ENCODE measurements at places on chromosomes 2 and 18.
A peak's percentile ranks its signal among the peaks of the same experiment; 100 is the strongest.

DNA sequence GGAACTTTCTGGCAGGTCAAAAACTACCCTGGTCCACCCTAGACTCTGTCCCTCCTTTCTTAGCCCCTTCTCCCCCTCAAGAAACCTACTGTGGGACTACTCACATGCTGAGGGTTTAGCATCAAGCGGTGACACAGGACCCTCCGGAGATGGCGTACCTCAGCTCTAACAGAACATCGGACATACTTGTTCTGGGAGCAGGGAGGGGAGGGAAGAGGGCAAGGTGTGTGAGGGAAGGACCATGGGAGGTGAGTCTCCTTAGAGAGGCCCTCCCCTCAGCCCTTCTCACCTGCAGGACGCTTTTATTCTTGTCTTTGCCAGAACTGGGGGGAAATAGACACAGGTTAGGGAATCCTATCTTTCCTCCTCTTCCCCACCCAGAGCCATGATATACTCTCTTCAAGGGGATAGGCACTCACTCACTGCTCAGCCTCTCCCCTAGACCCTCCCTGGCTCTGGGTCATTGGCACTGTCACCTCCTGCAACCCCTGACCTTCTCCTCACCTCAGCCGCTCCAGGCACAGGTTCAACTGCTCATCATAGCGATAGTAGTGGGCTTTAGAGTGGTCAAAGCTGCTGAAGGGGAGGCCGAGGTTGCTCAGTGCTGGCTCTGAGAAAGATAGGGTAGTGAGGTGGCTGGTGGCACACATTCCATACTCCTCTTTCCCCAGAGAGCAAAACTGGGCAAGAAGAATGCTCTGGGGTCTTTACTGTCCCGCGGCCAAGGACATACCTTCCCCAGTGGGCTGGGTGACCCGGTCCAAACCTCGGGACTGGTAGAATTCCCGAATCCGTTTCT, 1.8 kb downstream of the PCGF1 start:
- no peak for DNase-seq

GRCh38 chr2:33782395-33783230, 183.5 kb upstream of the FAM98A start:
- no peak for DNase-seq

DNA sequence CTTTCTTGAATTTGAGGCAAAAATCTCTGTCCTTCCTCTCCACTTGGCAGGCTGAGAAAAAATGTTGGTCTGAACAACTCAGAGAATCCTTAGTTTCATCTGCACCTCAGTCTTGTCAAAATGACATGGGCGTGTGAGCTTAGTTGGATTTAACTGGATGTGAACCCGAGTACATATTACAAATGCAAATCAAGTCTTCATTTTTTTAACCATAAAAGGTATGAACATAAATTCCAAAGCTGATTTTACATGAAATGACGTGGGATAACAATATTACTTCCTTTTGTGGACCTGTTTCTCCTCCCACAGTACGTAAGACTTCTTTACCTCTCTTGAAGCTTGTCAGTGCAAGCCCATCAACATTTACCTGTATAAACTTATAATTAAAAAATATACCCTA, 32.6 kb upstream of the RND3 start:
- DNase-seq, result no peak

GRCh38 chr18:13449651-13450050, 231.1 kb downstream of the LDLRAD4 start:
- no peak for DNase-seq

DNA sequence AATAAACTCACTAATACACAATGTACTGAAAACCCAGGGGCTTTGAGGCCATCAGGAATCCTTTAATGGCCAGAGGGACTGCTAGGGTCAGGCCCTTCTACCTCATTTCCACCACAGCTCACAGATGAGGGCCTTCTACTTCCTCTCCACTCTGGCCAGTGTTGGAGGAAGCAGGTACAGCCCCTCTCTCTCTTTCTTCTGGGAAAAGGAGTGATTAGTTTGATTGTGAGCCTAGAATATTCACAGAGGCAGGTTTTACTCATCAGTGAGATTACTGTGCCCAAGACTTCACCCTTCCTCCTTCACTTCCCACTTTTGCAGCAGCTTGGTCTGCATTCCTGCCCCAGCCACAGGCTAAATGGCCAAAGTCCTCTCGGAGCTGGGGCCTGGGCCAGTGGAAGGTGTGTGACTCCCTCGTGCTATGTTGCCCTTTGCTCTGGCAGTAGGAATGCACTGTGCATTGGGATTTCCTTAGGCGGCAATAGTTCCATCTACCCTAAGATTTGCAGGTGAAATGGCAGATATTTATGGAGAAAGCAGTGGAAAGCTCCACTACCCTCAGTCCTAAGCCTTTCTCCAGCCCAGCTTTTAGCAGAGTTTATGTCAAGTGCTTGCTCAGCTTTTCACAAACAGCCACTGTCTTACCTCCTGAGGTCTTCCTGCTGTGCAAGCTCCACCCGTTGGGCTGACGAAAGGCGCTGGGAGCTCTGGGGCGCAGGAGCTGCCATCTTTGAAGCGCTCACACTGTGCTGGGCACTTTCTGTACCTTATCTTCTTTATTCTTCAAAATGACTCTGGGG, 36.2 kb upstream of the YES1 start:
- no peak for DNase-seq

DNA sequence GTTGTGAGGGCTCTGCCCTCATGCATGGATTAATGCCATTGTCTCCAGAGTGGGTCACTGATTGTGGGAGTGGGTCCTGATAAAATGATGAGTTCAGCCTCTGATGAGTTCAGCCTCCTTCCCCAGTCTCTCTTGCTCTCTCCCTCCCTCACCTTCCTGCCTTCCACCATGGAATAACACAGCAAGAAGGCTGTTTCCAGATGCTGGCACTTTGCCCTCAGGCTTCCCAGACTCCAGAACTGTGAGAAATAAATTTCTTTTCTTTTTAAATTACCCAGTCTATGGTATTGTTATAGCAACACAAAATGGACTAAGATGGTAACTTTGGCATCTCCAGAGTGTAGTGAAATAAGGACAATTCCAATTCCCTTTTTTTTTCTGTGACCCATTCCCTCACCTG, 47.1 kb upstream of the MAP4K3 start:
- no peak for DNase-seq

DNA sequence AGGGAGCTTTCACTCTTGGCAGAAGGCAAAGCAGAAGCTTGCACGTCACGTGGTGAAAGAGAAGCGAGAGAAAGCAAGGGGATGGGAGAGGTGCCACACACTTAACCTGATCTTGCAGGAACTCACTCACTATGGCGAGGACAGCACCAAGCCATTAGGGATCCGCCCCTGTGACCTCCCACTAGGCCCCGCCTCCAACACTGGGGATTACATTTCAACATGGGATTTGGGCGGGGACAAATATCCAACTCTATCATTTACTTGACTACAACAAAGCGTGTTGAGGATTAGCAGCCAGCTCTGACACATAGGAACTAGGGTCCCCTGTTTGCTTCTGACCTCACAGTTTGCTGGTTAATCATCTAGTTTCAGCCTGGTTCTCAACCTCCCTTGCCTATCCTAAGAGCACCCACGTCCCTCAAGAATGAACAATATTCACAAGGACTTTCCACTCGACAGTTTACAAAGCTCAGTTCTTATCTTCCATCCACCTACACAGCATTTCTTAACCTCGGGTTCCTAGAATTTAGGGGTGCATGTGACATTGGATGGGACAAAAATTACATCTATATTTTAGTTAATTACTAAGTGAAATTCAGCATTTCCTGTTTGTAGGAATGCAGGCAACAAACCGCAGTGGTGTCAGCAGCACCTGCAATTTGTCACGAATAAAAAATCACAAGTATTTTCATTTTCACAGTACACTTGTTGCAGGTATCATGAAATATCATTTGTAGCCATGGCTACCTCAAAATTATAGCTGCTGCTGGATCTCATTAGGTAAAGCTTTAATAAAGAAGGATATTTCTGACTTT, 36.0 kb downstream of the LBH start:
- peak; percentile 37 for DNase-seq

DNA sequence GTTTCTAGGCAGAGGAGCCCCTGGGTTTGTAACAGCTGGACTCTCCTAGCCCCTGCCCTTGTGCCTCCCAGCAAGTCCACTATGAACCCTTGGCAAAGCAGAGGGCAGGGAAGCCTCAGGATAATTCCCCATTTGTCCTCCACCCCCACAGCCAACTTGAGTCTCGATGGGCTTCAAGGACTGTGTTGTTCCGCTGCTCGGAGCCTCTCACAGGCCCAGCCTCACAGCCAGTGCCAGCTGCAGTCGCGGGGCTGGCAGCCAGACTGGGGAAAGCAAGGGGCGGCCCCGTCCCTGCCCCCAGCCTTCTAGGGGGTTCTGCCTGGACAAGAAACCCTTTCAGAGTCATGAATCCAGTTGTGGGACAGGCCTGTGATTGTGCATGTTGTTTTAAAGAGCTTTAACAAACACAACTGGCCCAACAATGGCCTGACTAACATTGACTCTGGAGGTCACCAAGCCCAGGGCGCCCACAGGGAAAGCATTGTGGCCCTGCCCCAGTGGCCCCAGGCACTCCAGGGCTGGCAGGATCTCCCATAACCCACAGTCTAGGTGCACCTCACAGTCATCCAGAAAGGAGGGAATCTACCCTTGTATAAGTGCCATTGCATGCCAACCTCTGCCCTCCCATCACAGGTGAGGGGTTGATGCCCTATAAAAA, 71.8 kb upstream of the DAPL1 start:
- DNase-seq, result no peak

DNA sequence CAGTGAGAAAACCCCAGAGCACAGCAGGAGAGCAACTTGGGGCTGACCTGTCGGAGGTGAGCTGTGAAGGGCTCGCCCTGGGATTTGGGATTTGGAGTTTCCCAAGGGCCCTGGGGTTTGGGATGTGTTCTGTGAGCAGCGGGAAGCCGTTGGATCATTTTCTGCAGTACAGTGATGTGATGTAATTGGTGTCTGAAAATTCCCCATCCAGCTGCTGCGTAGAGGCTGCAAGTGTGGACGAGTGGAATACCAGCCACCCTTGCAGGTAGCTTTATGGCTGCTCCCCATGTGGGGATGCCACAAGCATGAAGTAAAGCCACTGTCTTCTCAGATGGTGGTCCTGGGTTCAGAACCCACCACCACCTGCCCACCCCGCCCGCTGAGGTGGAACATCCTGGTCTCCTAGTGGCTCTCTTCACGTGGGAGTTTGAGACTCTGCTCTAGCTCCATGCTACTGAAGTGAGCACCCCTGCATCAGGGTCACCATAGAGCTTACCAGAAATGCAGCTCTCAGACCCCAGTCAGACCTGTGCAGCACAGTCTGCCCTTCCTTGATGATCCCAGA, 15.0 kb downstream of the IMPA2 start:
- no peak for DNase-seq

- no peak for DNase-seq
Observed at GRCh38 chr2:232540441-232541041, 1.0 kb downstream of the CHRNG start.

DNA sequence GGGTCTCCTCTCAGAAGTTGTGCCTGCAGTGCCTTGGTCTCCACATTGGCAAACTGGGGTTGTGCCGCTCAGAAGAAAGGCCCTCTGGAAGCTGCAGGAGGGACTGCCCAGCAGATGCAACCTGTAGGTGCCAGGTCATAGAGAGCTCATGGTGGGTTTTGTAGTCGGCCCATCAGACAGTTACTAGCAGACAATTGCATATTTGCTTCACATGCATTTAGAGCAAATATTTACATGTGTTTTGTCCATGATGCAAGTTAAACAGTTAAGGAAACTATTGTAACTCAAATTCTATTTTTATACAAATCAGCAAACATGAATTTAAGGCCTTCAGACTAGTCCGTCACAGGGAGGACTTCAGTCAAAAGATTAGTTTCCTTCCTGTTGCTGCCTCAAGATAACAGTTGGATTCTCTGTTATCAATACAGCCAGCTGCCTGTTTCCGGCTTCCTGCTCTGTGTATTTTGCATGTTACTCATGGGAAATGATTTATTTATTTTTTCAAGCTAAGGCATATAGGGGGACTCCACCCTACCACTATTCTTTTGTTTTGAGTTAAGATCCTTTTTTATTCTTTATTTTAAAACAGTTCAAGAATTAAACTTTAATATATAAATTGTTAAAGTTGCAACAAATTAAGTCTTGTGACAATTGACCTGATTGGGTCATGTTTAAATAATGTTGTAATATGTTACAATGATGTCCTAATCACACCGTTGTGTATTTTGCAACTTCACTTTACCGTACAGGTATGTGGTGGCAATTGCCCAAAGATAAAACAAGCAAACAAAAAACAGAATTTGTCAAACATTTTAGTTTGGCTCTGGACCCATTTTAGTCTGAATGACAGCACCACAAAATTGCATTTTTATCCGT, 133.5 kb downstream of the SPTBN1 start:
- peak; percentile 24 for DNase-seq
